Caudate nucleus (tissue), 63 donors: ENCODE measurements at places on chromosomes 4 and X.

- DNase-seq: no peak
These were observed 5.6 kb downstream of the PRDM8 start for GRCh38 chr4:80202741-80203553.

DNA sequence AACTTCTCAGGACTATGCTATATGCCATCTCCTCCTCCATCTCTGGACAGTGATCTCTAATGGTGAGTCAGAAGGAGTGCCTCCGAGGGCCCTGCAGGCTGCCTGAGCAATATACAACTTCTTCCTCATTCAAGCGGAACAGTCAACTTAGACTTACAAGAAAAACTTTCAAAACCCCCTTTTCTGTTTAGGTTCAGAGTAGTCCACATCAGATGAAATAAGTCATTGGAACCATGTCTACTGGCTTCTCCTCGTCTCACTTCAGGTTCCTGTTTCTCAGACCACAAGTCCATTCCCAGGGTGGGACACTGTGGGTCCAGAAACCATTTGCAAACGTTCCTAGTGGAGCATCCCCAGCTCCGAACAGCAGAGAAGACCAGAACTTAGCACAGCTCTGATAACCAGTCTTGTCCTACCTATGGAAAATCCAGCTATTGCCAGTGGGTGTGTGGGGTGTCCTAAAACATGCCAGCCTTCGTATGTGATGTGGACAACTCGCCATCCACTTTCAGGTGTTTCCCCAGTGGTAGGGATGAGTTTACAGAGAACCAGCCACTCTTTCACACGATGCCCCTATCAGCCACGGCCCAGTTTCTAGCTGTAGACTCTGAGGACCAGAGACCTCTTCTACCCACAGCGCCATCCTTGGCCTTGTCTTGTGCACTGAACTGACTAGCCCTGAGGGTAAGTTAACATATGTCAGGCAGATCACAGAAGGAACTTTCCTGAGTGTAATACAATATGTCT is 32.7 kb upstream of the NKRF start:
- DNase-seq: no peak

DNA sequence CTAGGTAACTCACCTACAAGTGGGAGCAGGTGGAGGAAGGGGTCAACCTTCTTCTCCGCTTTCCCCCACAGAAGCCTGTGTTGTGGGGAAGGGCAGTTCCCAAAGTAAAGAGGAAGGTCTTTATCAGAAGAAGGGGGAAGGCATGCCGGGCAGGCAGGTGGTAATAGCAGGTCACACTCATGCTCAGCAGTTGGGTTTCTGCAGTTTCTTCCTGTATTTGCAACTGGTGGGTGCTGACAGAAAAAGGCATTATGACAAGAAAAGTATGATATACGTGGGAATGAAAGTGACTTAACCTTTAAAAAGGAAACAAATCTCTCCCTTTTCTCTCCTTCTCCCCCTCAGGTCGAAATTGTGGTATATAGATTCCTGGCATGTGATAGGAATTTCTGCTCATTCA is 3.7 kb downstream of the MTMR1 start:
- no peak for DNase-seq

DNA sequence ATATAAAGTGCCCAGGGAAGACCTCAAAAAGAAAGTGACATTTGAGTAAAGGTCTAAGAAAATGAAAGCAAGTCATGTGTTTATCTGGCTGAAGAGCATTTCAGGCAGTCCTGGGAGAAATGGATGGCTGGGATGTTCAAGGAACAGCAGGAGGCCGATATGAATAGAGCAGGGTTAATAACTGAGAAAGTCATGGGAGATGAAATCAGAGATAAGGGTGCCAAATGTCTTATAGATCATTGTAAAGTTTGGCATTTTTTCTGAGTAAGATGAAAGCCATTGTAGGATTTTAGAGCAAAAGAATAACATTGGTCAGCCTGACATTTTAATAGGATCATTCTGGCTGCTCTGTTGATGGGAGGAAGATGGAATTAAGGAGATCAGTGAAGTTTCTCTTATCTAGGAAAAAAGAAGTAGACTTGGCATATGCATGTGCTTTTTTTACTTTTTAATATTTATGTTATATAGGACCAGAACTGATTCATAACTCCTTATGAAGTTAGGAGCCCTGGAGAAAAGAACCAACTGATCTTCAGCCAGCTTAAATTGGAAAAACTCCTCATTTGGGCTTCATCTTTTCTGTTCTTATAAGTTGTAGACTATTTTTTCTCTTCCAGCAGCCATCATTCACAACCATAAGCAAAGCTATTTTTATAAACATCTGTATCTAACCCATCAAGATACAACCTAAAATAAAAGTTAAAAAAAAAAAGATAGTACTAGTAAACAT is 18.6 kb downstream of the AIMP1 start:
- DNase-seq: no peak

- DNase-seq: no peak
These were observed 71.5 kb downstream of the SLC16A2 start for GRCh38 chrX:74492720-74493201.

DNA sequence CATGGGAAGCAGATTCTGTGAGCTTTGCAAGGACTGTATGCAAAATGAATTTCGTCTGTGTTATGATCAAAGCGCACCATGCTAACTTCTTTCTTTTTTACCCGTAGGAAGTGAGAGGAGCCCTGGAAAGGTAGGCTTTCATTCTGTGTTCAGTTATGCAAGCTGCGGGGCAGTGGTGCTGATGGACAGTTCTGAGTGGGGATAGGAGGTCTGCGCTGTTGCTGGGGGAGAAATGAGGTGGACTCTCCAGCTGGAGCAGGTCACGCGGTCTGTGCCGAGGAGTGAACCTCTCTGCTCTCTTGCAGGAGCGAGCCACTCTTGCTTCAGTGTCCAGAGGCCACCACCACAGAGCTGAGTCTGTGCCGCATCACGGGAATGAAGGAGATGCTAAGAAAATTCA is 4.5 kb downstream of the TRIML1 start:
- DNase-seq: no peak

- no peak for DNase-seq
These were observed 553.9 kb downstream of the INPP4B start for GRCh38 chr4:142292231-142292630.

- peak; percentile 68 for DNase-seq
These were observed 19.7 kb downstream of the MAEA start for GRCh38 chr4:1309261-1310010.

DNA sequence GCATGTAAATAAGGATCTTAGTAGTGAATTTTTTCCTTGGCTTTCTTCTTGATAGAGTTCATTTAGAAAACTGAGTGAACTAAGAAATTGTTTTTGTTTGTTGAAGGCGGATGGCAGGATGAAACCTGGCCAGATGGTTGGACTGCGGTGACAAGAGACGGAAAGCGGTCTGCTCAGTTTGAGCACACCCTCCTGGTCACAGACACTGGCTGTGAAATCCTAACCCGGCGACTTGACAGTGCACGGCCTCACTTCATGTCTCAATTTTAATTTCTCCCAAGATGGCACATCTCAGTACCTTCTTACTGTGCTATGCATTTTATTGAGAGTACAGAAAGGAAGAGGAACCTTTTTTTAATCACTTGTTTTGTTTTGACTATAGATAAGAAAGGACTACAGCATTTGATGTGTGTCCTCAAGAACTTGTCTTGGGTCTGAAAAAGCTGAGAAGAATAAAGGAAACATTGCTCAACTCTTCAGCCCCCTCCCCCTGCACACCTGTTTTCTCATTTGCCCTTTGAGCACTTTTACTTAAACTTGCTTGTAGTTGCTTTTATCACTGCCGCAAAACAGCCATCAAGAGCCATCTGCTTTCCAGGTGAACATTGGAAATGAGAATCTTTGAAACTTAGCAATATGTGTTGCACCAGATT is 27.4 kb downstream of the ADH5 start:
- DNase-seq: no peak

DNA sequence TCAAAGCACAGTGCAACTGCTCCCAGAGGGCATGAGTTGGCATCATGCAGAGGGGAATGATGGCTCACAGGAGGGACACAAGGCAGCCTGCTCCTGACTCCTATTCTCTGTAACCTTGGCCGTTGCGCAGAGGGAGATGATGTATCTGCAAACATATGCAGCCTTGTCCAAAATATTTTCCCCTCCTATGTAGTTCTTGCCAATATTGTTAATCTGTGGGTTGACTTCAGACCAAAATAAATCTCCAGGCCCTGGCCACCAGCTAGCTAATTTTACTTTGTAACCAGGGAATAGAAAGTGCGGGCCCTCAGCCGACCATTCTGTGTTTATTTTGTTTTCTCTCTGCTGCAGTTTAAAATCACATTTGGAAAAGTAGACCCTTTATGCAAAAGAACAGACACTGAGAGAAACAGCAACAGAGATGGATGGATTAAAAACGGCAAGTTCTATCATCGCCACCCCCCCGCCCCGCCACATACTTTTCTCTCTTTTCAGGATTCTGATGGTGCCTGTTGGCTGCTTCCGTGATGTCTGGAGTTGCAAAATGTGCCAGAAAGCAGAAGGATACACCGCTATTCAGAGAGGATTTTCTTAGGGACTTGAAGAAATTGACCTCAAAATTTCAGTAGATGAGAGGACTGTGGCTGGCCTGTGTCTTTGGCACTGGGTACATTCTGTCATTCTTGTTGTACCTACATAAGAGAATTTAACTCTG is 185.3 kb upstream of the BCOR start:
- DNase-seq: no peak

DNA sequence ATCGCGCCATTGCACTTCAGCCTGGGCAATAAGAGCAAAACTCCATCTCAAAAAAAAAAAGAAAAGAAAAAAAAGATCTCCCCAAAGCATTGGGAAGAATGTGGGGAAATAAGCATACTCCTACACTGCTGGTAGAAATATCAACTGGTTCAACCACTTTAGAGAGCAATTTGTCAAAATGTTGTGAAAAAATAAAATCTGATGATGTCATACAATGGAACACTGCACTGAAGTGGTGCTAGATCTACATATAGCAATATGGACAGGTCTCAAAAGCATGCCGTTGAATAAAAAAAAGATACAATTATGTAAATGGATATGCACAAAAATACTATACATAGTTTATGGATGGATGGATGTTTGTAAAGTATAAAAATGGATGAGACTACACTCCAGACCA is 18.3 kb upstream of the HUWE1 start:
- DNase-seq: no peak
